ENCODE measurements at places on chromosomes 1 and 21. TPM values are rescaled to one million over a fixed set of nuclear protein-coding genes. Genes with fewer than 3 reads are reported as not detected.
A peak's percentile ranks its signal among the peaks of the same experiment; 100 is the strongest.

- DNase-seq: peak; percentile 62
These were observed 28.9 kb downstream of the ALPL start for GRCh38 chr1:21537932-21538630.

KPRP gene
- not detected for total RNA-seq

GRCh38 chr1:8352886-8353785 is 35.2 kb downstream of the SLC45A1 start:
- DNase-seq: no peak

DNA sequence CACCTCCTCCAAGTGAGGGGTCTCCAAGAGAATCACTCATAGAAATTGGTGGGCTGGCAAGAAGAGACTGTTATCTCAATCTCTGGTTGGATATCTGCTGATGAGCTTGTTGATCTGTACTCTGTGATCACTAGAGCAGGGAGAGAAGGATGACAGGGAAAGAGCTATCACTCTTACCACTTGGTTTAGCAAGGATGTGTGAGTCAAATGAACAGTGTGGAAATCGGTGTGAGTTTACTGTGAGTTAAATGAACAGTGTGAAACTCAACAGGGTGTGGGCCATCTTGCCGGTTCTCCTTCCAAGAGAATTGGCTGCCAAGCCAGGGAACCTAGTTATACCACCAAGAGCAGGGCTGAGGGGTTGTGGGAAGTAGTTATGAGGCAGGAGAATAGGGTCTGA is 33.3 kb upstream of the CD1D start:
- no peak for DNase-seq

- DNase-seq: no peak
These were observed 127.9 kb downstream of the CCDC185 start for GRCh38 chr1:223521150-223521549.

GRCh38 chr1:117339866-117340700 is 27.2 kb upstream of the MAN1A2 start:
- no peak for DNase-seq

DNA sequence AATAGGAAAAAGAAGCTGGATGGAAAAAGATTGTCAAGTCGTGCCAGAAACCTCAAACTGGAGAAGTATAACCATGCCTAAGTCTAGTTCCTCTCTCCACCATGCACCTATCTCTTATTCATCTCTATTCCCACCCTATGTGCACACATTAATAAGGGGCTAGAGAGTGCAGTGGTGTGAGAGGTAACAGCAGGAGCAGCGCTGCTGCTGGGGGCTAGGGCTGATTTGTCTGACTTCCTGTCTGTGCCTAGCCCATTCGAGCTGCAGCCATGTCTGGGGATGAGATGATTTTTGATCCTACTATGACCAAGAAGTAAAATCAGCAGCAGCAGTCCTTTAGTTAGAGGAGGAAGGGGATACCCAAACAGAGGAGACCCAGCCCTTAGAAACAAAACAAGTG is 43.0 kb downstream of the TRIM33 start:
- DNase-seq: no peak

DNA sequence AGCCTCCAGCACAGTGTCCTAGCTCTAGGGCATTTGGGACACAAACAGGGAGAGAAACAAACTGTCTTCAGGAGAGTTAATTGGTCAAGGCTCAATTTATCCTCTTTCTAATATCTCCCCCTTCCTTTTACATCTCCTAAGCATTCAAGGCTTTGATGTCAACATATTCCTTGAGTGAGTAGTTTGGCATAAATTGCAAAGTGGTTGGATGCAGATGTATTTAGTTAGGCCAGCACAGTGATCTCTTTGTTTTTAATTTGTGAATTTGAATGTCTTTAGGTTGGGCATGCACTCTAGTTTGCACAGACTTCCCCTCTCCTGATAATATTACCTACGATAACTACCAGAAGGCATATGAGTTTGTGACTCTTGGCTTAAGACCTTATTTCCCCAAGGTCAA is 12.5 kb upstream of the OLFML2B start:
- no peak for DNase-seq

GRCh38 chr1:48470950-48471690 is 884 bp downstream of the SPATA6 start:
- no peak for DNase-seq

DNA sequence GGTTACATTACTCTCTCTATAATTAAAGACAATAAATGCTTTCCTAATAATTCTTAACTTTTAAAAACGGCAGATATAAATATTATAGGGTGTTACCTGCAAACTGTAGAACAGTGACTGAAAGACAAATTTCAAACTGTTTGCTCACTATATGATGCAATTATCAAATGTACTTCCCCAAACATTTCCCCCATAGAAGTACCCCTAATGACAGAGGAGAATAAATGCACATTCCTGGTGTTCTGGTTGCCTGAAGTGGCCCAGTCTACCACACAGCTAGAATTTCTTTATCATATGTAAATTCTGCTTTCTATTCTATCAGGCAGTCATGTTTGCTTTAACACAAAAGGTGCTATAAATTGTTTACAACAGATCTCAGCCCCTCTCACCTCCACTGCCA is 70.4 kb downstream of the VAV3 start:
- DNase-seq: no peak

DNA sequence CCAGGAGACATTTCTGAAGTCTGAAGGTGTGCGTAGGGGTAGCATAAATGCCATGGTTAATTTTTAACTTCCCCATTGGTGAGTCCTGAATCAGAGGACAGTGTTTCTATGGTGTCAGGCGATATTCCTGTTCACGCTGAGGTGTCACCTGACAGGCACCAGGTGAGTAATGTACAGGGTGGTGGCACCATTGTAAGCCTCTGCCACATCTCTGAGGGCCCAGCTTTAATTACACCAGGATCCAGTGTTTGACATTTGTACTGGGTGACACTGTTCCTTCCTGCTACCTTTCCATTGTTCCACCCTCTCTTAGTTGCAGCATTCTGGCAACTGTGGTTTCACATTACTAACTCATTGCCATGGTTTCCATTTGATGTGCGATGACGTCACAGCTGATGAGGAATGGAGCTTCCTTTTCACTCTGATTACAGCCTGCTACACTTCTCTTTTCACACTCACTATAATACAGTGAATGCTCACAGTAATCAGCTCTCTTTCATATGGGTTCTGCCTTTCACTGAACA is 40.6 kb upstream of the MARK1 start:
- no peak for DNase-seq

RBP7 gene
- total RNA-seq: not detected

DNA sequence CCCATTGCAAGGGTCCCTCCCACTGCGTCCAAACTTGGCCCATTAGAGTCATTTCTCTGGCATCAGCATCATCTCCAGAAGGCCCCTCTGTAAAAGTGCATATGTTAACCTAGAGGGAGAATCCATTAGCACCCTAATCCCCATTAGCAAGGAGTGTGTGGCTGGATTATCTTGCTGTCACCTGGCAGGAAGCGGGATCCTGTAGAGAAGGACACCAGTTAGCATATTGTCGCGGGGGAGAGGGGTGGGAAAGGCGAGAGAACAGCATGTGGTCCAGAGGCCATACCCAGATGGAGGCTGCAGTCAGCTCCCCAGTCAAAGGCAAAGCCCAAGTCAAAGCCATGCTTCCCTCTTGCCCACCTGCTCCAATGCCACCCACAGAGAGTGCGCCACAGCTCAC is 64.0 kb downstream of the OLIG1 start:
- no peak for DNase-seq

DNA sequence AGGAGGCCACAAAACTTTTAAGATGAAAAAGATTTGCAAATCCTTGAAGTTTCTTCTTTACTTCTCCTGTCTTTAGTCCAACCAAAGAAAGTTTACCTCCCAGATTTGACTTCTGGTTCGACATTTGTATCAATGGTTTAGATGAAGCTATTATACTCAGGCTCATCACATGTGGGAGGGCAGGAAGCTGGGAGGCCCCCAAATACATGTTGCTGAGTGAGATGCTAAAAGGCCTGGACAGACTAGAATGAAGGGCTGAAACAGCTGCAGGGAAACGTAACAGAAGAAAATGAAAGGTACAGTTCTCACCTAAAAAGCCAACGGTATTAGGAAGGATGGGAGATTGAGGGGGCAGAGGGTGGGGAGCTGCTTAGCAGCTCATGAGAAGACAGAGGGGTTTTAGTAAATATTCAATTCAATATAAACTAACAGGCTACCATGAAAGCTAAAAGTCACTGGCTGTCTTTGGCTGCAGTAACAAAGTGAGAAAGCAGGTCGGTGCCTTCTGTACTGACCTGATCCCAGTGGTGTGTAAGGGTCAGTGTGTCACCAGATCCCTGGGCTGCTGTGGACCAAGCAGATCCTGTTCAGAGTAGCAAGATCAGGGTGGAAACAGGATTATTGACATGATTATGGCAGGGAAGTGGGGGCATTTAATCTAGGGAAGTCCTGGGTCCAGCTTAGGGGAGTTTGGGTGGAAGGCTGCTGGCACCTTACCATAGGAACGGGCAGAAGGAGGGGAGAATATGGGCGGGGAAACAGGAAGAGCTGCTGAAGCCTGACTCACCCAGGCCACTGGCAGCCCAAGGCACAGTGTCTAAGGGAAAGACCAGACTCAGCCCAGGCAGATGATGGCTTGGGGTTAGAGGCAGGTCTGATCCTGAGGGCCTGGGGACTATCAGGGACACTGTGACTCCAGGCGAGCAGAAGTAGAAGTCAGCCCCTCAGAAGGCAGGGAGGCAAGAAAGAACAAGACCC is 60.4 kb downstream of the KCNN3 start:
- DNase-seq: no peak

- DNase-seq: no peak
These were observed 396.6 kb downstream of the DPYD start for GRCh38 chr1:97524211-97524610.

FAM78B gene
- 66.0 TPM for total RNA-seq

DNA sequence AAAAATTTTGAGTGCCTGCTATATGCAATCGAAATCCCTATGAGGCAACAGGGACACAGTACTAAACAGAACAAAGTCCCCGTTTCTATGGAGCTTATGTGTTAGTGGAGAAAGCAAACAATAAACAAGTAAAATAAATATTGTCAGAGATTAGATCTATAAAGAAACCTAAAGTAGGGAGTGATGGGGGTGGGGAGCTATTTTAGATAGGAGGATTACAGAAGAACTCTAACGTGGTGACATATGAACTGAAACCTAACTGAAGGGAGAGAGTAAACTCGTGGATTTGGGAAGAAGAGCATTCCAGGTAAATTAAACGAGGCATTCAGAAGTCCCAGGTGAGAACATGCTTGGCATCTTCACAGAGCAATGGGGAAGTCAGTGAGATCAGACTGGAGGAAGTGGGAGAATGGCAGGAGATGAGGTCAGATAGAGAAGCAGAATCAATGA is 154.5 kb downstream of the DENND1B start:
- no peak for DNase-seq

DNA sequence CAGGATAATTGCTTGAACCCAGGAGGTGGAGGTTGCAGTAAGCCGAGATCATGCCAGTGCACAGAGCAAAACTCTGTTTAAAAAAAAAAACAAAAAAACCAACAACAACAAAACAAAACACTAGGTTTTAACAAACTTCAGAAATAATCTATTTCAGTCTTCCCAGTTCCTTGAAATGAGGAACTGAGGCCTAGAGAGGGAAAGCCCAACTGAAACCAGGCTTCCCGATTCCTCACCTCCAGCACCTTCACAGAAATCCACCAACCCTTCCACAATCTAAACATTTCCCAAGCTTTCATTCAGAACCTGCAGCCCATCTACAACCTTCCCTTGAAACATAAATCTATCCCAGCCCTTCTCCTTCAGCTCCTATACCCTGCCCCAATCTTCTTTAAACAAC is 612 bp upstream of the CD52 start:
- DNase-seq: no peak

- DNase-seq: peak; percentile 15
These were observed 144.3 kb downstream of the DNM3 start for GRCh38 chr1:171985639-171986038.

- no peak for DNase-seq
These were observed 52.8 kb downstream of the FMO4 start for GRCh38 chr1:171366816-171367215.

DNA sequence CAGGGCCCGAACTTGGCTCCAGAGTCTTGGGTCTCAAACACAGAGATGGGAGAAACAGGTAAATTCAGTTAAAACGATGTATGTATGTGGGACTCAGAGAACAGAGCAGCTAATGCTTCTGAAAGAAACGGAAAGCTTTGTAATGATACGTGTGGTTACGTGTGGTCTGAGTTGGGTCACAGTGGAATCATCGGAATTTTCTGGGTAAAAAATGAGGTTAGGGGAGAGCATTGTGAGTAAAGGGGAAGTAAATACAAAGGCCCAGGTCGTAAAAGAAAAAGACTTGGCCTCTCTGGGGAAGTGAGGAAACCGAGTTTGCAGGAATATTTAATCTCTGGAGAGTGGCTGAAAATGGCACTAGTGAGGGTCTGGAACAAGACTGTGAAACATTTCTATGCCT is 8.3 kb downstream of the NHLH2 start:
- DNase-seq: no peak

AMY1C gene
- not detected for total RNA-seq
